ENCODE measurements at places on chromosomes 5 and 9. TPM values are rescaled to one million over a fixed set of nuclear protein-coding genes. Genes with fewer than 3 reads are reported as not detected.

Gene SGCD
- total RNA-seq: 4.1 TPM

Gene CDH18
- not detected for total RNA-seq

Gene OR1J2
- not detected for total RNA-seq

Gene ACTBL2
- 0.08 TPM for total RNA-seq

Gene MARCHF6
- 68.9 TPM for total RNA-seq

Gene LCN10
- not detected for total RNA-seq

Gene NREP
- 2.8 TPM for total RNA-seq

Gene IRF1
- 37.8 TPM for total RNA-seq

Gene ORM2
- total RNA-seq: not detected

Gene CATSPER3
- total RNA-seq: 0.41 TPM

Gene ANXA2R
- 2.5 TPM for total RNA-seq

Gene SPEF2
- 1.7 TPM for total RNA-seq

Gene CDC37L1
- 12.0 TPM for total RNA-seq

Gene CLIC3
- 5.2 TPM for total RNA-seq

Gene SMIM33
- total RNA-seq: not detected

Gene FST
- total RNA-seq: 2.0 TPM

Gene TAF1L
- not detected for total RNA-seq

Gene ALDH1A1
- total RNA-seq: 5,926 TPM

Gene SLC31A1
- 18.6 TPM for total RNA-seq

Gene FAM169A
- total RNA-seq: 6.0 TPM

Gene CCL19
- not detected for total RNA-seq

Gene ABITRAM
- 22.5 TPM for total RNA-seq

Gene ALG2
- total RNA-seq: 47.4 TPM

Data from A549 treated with Mapracorat at 1 μM for 4 hours (cell line).